ENCODE measurements at places on chromosomes 3 and 15.
A peak's percentile ranks its signal among the peaks of the same experiment; 100 is the strongest.

DNA sequence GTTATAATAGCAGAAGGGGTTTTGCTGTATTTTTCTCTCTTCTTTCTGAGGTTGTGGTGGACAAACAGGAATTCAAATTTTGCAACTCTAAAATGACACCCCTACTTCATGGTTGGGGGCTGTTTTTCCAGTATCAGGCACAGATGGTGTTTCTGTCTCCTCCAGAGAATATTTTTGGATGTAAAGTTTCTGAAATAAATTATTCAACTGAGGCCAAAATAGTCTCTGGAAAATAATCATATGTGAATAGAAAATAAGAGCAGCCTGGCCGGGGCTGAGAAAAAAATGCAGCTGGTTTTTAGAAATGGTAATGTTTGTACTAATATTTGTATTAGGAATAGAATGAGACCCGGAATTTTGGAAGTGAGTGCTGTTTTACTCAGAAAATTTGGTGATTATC lies 121.3 kb upstream of the ADAMTS9 start:
- DNase-seq, result no peak

DNA sequence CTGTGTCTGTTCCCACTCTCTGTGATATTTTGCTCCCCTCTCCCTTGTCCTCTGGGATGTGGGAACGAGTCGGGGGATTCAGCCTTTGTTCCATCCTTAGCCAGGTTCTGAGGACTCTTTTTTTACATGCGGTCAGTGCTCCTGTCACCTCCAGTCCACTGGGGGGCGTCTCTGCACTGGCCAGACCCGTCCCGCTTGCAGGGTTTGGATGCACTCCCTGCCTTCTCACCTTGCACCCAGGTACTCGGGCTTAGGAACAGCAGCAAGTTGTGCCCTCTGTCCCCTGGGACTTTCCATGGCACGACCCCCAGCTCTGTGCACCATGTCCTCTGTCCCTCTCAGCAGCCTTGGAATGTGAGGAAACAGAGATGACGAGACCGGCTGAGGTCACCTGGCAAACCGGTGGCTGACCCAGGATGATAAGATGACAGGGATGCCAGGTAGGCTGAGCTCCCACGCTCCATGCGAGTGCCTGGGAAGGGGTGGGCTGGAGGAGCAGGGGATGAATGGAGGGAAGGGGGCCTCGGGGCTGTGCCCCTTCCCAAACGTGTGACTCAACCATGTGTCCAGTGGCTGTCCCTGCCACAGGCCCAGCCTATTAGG lies 27.3 kb upstream of the FGD5 start:
- DNase-seq, result peak; percentile 63

DNA sequence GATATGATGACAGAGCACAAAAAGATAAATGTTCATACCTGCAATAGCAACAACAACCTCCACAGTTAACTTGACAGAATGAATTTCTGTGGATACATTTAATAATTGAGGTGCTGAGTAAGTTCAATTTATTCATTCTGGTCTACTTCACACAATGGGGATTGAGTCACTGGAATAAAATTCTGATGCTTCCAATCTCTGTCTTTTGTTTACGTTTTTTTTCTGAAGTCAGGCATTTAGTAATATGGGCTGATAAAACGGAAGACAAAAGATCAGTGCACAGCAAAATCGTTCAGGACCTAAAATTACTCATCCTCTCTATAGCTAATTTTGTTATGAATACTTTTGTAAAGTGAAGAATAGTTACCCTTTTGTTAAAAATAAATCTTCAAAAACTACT lies 565.9 kb upstream of the CCDC54 start:
- DNase-seq, result no peak

DNA sequence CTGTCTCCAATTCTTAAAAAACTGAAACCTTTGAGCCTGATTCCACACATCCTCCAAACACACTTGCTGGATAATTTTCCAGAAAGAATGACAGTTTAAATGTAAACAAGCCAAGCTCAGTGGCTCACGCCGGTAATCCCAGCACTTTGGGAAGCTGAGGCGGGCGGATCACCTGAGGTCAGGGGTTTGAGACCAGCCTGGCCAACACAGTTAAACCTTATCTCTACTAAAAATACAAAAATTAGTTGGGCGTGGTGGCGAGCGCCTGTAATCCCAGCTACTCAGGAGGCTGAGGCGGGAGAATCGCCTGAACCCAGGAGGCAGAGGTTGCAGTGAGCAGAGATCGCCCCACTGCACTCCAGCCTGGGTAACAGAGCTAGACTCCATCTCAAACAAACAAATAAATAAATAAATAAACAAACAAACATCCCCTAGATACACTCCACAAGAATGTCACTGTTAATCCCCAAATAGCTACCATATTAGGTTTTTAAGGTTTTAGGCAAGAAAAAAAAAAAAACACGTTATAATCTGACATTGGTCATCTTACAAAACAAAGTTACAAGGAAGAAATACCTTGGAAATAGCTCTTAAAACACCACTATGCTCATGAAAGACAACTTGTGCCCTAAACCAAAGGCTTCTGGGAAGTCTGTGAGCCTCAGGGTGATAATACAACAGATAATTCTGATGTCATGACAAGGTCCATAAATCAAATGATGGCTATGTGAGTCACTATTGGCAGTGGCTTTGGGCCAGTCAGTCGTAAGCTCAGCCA lies 13.2 kb downstream of the TNIK start:
- DNase-seq, result no peak

DNA sequence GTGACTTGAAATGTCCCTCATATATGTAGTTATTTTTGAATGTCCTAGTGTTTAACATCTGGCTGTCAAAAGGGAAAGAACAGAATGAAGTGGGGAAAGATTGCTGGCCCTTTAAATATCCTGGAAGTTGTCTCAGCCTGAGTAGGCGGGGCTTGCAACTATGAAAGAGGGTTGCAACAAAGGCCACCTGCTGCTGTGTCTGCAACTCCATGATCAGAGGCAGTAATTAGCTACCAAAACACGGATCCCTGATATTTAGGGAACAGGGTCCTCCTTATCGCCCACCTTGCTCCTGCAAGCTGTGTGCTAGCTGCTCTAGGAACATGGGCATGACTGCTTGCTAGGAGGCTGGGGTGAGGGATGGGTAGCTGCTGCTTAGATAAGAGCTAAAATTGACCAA lies 100.2 kb upstream of the CFAP20DC start:
- DNase-seq, result no peak

- no peak for DNase-seq
Observed at GRCh38 chr3:69110941-69111546, 11.4 kb downstream of the LMOD3 start.

DNA sequence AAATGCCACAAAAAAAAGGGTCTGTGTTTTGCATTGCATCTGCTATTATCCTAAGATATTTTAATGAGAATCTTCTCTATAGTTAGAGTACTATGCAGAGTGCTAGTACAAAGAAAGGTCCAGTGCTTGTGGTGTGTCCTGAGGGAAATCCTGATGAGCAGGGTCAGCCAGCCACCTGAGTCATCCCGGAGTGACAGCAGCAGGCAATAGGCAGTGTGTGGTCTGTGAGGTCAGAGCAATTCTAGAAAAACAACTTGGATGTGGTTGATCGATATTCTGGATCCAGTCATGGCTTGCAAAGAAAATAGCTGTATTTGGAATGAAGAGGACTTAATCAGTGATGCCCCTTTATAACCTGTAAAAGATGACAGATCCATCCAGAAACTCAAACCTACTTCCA lies 119.2 kb downstream of the CTNNB1 start:
- DNase-seq, result no peak

DNA sequence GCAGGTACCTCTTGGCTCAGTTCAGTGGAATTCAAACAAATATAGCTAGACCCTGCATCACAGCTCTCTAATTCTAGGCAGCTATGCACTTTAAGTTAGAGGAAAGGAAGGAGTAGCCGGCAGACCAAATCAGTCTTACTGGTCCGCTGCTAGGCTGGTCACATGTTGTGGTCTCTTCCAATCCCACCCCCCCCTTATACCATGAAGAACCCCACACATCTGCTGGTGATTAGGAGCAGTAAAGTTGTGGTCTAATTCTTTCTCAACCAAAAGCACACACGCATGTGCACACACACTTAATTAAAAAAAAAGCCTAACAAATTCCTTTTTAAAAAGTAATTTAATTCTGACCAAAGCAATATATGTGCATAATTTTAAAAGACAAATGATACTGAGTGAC lies 16.7 kb upstream of the SH3GL3 start:
- DNase-seq, result no peak

DNA sequence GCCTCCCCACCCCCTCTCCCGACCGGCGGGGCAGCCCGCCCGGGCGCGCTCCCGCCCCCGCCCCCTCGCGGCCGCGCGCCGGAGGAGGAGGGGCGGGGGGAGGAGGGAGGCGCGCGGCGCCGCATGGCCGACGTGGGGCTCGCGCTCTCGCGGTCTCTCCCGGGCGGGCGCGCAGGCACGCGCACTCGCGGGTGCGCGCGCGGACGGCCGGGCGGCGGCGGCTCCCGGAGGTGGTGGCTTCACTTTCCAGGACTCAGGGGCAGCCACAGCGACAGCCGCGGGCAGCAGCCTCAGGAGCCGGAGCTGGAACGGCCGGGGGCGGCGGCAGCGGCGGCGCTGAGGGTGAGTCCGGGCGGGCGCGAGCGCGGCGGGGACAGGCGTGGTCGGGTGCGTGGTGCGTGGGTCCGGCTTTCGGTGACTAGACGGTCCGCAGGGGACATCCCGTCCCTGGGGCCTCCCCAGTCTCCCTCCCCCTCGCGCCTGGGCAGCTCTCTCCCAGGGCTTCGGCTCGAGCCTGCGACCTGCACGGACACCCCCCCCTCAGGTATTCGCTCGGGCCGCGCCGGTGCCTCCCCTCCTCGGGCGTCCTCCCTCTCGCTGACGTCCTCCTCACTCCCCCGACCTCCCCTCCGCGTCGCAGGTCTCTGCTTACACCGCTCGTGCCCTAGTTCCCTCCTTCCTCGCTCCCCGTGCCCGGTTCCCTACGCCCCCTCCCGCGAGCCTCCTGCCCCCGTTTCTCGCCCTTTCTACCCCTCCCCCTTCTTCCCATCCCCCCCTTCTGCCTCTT lies at the start of gene UBE2E2:
Gene UBE2E2 (plus strand): TSS at position 407 of the 787 bp plus-strand sequence.
- peak; percentile 71 for DNase-seq

DNA sequence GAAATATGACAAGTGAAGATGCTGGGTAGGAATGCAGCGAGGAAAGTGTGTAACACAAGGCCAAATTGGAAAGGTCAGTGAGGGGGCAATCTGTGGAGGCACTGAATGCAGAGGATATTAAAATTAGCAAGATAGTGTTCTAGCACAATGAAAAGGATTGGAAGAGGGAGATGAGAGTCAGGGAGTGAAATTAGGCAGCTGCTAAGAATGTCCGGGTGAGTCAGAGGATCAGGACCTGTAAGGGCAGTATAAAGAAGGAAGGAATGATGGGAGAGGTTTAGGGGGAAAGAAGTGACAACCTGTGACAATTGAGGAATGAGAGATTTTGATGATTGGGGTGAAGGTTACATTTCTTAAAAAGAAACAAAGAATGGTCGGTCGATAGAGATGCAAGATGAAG lies 103.5 kb downstream of the UBE3A start:
- no peak for DNase-seq

DNA sequence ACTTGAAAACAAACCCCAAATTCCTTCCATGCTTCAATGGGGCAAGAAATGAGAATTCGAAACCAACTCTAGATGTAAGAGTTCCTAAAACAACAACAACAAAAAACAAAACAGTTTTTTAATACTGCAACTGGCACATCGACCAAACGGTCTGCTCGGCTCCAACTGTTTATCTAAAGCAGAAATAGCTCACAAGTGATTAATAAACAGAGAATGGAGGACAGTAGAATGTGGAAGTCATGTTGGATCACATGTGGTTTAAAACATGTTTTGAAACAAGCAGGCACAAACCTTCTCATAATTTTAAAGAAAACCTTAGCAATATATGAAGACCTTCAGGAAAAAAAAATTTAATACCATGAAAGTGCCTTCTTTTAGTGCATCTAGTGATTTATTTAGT lies 55.1 kb downstream of the SETMAR start:
- no peak for DNase-seq

GRCh38 chr3:150307311-150308036 lies 100.6 kb upstream of the TSC22D2 start:
- no peak for DNase-seq

DNA sequence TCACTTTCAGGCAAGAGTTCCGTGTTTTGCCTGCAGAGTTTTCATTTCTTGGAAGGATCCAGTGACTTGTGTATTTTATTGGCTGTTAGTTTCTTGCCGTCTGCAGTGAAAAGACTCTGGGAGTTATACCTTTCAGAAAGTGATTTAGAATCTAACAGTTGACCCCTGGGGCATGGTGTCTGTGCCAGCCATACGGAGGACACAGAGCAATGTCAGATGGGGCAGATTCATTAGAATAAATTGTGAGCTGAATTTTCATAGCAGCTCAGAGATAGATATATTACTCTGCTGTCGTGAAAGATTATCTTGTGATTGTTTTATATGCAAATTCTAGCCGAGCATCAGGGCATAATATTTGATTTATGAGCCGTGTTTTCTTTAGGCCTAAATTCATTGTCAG lies 131.6 kb downstream of the SV2B start:
- DNase-seq, result no peak

GRCh38 chr3:197155046-197155445 lies 125.4 kb upstream of the MELTF start:
- DNase-seq, result no peak

DNA sequence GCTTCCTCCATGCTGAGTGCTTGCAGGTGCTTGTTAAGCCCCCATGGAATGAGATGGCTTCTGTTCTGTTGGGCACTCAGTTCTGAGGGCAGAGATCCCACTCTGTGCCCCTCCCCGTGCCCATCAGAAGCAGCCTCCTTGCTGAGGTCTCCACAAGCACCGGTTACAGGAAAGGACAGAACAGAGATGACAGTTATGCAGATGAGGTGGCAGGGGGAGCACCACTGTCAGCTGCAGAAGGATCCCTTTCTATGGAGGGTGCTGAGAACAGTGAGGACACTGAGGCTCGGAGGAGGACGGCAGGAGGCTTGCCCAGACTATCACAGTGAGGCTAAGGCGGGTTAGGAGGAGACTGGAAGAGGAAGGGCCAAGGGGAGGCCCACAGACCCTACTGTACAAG lies 12.4 kb downstream of the CACNA2D2 start:
- DNase-seq, result no peak

GRCh38 chr3:128910006-128910405 lies 30.6 kb downstream of the ACAD9 start:
- no peak for DNase-seq

GRCh38 chr3:53056442-53056841 lies 10.6 kb upstream of the SFMBT1 start:
- DNase-seq, result peak; percentile 53

GRCh38 chr3:49707113-49707480 lies 12.4 kb downstream of the AMIGO3 start:
- no peak for DNase-seq

- no peak for DNase-seq
Observed at GRCh38 chr3:141258973-141259372, 27.3 kb downstream of the PXYLP1 start.

DNA sequence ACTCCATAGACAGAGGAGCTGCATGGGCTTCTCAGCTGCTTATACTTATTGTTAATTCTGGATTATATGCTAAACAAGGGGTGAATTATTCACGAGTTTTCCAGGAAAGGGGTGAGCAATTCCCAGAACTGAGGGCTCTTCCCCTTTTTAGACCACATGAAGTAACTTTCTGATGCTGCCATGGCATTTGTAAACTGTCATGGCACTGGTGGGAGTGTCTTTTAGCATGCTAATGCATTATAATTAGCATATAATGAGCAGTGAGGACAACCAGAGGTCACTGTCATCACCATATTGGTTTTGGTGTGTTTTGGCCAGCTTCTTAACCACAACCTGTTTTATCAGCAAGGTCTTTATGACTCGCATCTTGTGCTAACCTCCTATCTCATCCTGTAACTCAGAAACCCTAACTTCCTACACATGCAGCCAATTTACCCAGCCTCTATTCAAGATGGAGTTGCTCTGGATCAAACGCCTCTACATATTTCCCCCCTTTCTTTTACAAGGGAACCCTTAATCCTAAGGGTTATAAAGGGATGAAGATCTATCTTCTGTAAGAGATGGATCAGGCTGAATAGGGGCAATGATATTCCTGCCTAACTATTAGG lies 12.1 kb upstream of the DMXL2 start:
- DNase-seq, result no peak

Data from SK-N-DZ (cell line).